ENCODE measurements at places on chromosomes 12 and 14. TPM values are rescaled to one million over a fixed set of nuclear protein-coding genes. Genes with fewer than 3 reads are reported as not detected.

The SLC39A9 gene
- polyA plus RNA-seq = 54.4 TPM

The ASIC1 gene
- 148 TPM for polyA plus RNA-seq

The HAL gene
- polyA plus RNA-seq = not detected

The ASCL1 gene
- polyA plus RNA-seq = 37.3 TPM
